ENCODE measurements at places on chromosomes 5 and 9.

- DNase-seq = no peak
These were observed 15.0 kb upstream of the SCGB3A1 start for GRCh38 chr5:180606215-180606785.

DNA sequence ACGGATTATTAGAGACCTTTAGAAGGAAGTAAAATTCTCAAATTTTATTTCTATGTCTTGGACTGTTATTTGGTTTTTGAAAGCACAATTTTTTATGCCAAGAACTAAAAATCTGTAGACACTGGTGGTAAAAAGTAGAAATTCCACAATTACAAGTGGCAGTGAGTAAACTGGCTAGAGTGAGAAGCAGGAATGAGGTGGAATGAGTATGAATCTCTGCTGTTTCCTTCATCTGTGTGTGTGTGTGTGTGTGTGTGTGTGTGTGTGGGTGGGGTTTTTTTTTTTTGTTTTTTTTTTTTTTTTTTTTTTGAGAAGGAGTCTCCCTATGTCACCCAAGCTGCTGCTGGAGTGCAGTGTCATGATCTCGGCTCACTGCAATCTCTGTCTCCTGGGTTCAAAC is 94.2 kb downstream of the TLE4 start:
- no peak for DNase-seq

DNA sequence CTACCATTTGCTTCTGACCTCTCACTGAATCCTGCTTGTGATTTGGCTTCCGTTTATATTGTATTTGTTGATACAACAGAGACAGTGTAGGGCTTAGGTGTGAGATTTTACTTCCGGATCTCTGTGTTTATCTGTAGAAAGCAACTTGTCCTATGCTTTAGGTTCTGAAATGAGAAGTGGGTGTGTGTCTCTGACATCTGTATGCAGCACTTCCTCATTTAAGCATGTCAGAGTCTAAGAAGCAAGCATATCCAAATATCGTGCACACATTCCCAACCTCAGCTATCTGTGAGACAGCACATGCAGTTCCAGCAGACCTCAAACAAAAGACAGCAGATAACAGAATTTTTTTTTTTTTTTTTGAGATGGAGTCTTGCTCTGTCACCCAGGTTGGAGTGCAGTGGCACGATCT is 16.3 kb downstream of the KLF9 start:
- DNase-seq = no peak

- peak; percentile 51 for DNase-seq
These were observed 501.5 kb downstream of the SPATA31D1 start for GRCh38 chr9:82490019-82490499.

- no peak for DNase-seq
These were observed 126.1 kb downstream of the SNX18 start for GRCh38 chr5:54643685-54644106.

GRCh38 chr9:131429121-131430012 is 35.5 kb downstream of the PRRC2B start:
- no peak for DNase-seq

GRCh38 chr5:13659391-13659790 is 285.1 kb downstream of the DNAH5 start:
- no peak for DNase-seq

DNA sequence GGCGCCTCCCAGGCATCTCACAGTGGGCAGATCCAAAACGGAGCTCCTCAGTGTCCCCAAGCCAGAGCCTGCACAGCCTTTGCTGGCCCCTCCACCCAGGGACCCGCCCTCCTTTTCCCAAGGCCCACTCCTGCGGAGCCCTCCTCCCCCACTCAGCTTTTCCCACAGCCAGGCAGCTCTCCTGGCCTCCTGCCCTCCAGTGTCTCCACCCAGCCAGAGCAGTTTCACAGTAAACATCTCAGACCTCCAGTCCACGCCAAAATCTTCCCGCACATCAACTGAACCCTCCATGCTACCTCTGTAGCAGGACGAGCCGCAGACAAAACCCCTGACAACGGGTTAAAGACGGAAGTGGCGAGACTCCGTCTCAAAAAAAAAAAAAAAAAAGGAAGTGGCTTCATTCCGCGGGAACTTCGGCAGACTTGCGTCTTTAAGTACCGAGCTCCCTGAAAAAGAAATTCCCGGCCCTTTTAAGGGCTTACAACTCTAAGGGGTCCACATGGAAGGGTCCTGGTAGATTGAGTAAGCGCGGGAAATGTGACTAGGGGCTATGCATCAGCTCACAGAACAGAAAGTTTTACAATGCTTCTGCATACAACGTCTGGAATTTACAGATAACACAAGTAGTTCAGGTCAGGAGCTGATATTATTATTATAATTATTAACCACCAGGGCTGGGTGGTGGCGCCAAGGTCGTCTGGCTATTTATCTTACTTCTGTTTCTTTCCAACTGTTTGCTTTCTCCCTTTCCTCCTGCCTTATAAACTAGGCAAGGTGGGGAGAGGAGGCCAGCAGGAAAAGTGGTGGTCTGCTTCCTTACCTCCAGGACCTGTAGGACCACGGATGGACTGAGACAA is 11.4 kb upstream of the GRIN1 start:
- DNase-seq = no peak

DNA sequence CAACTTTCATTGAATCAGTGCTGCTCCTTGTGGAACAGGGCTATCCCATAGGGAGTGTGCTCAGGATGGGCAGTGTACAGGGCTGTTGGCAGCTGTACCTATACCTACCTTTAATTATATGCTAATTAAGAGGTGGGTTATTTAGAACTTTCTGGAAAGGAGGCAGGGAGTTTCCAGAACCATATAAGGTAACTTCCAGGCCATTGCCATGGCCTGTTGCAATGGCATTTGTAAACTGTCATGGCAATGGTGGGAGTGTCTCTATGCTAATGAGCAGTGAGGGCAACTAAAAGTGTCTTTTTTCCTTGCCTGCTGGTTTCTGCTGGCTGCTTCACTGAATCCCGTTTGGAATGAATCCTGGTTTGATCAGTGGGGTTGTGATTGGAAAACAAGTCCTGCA is 2.3 kb upstream of the ARHGAP26 start:
- no peak for DNase-seq

- DNase-seq = no peak
These were observed 11.3 kb downstream of the PRLR start for GRCh38 chr5:35218981-35219380.

GRCh38 chr5:158456756-158457155 is 597.8 kb upstream of the CLINT1 start:
- no peak for DNase-seq

DNA sequence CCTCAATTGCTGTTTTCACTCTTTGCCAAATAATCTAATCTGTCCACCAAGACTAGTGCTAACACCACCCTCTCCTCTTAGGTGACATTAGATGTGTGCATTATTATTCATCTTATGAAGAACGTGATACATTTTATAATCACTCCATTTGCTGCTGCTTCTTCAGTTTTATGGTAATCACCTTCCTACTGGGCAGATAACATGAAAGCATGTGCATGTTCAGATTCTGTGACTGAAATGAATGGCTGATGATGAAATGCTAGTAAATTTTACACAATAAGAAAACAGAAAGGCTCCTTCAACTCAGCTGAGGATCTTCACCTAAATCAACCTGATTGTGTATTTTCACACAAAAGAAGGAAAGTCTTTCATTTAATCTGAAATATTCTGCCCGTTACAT is 577.6 kb downstream of the CSNK1G3 start:
- no peak for DNase-seq

GRCh38 chr5:37247496-37247895 is 1.7 kb downstream of the CPLANE1 start:
- no peak for DNase-seq

- no peak for DNase-seq
These were observed 19.8 kb upstream of the MTX3 start for GRCh38 chr5:80010754-80011392.

GRCh38 chr5:56322592-56322991 is 89.5 kb upstream of the ANKRD55 start:
- DNase-seq = no peak

- no peak for DNase-seq
These were observed 497.2 kb downstream of the MAT2B start for GRCh38 chr5:164002628-164003027.

GRCh38 chr9:135046739-135047350 is 40.6 kb upstream of the OLFM1 start:
- DNase-seq = no peak

GRCh38 chr9:114988962-114989599 is 58.7 kb upstream of the TNFSF8 start:
- no peak for DNase-seq

- DNase-seq = no peak
These were observed 188.3 kb upstream of the NMUR2 start for GRCh38 chr5:152593388-152593787.

DNA sequence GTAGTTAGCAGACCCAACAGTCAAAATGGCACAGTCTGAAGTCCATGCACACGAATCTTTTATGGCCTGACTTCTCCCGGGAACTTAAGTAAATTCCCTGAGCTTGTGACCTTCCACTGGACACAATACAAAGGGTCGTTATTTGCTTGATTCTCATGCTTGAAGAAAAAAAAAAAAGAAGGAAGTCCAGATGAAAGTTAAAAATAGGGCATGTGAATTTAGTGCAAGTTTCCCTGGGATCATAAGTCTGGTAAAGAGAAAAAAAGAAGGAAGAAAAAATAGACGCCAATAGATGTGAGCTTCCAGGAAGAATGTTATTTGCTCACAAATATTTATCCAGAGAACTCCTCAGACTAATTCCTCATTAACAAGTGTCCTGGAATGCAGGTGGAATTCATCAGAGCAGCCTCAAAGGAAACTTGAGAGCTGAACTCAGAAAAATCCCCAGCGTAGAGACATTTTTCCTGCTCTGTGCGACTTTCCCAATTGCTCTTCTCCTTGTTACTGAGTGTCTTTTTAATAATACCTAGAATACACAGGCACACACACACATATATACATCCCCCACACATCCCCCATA is 616.3 kb downstream of the EBF1 start:
- no peak for DNase-seq

DNA sequence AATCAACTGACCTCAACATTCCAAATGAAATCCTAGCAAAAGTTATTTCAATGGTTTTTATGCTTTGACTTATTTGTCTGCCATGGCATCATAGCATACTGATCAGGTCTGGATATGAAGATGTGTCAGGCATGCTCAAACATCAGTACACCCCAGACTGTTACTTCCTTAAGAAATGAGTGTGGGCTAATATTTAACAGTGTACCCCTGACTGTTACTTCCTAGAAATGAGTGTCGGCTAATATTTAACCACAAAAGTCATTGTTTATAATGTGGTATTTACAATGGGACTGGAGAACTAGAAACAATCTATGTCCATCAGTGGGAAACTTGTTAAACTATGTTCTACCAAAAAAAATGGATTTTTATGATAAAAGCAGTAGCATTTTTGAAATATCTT is 38.1 kb upstream of the HNRNPA0 start:
- DNase-seq = no peak

GRCh38 chr5:54135042-54135441 is 175.3 kb downstream of the ARL15 start:
- no peak for DNase-seq

GRCh38 chr9:86730163-86730928 is 217.0 kb downstream of the GAS1 start:
- peak; percentile 16 for DNase-seq

GRCh38 chr9:93372391-93372790 is 79.1 kb upstream of the FAM120A start:
- no peak for DNase-seq

- DNase-seq = no peak
These were observed 56.3 kb upstream of the GDNF start for GRCh38 chr5:37896159-37896558.

DNA sequence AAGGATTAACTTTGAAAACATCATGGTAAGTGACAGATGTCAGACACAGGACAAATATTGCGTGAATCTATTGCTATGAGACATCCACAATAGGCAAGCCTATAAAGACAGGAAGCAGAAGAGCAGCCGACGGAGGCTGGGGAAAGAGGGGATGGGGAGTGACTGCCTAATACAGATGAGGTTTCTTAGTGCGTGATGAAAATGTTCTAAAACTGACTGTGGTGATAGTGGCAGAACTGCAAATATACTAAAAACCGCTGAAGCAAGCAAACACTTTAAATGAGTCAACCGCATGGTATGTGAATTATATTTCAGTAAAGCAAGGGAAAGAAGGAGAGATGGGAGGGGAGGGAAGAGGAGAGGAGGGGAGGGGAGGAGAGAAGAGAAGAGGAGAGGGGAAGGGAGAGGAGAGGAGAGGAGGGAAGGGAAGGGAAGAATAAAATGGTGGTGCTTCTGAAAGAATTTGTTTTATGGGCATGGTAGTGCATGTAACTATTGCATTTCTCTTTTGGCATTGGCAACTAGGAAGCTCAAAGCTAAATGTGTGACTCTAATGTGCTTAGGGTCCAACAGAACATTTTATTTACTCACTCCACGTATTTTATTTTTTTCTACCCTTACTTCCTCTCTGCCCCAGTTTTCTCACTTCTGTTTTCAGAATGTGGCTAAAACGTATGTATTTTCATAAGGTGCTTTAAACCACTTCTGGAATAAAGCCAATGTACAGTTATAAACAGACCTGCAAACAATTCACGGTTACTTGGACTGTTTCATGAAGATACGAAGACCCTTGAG is 21.3 kb downstream of the AKNA start:
- no peak for DNase-seq

- no peak for DNase-seq
These were observed 25.8 kb downstream of the DBH start for GRCh38 chr9:133661846-133662540.

GRCh38 chr5:150137168-150137957 is 18.3 kb downstream of the PDGFRB start:
- DNase-seq = no peak

- DNase-seq = no peak
These were observed 215.5 kb upstream of the ACTBL2 start for GRCh38 chr5:57698086-57698485.

GRCh38 chr9:89815903-89816573 is 211.2 kb downstream of the GADD45G start:
- DNase-seq = no peak

- no peak for DNase-seq
These were observed 14.7 kb downstream of the SNX2 start for GRCh38 chr5:122789461-122790171.

DNA sequence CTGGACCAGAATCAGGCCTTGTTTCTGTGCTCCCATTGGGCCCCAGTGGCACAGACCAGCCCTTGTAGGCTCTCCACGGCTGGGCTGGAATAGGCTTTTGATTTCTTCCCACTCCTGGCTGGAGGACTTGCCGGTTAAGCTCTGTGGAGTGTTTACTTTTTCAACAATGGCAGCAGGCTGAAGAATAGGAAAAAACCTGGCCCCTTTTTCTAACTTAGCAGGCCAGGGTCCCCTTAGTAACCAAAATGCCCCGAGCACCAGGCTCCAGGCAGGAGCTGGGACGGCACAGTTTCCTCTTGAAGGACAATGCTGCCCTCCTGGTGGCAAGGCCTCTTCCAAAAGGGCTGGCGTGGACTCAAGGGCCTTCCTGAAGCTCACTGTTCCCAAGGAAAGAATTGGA is 230.3 kb downstream of the CRB2 start:
- DNase-seq = no peak

DNA sequence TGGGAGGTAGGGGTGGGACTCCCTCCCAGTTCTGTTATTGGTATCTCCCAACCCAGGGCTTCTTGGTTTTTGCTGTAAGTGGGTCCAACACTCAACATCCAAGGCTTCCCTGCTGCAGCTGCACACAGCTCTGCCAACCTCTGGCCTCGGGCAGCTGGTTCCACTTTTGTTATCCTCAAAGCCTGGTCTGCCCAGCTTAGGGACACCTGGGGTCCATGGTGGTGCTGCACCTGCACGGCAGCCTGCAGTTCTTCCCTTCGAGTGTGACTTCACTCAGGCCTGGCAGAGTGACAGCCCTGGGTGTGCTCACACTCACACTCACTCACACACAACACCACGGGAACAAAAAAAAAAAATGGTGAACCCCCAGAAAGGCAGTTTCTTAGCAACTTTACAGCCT is 15.3 kb upstream of the SAP30L start:
- DNase-seq = no peak

- DNase-seq = peak; percentile 94
These were observed 127.7 kb downstream of the RGS3 start for GRCh38 chr9:113590991-113591898.

Measured in right forelimb (tissue), 1 donor.